Osteoblast (primary cell): ENCODE measurements at places on chromosomes 7 and 10. TPM values are rescaled to one million over a fixed set of nuclear protein-coding genes. Genes with fewer than 3 reads are reported as not detected.

GRCh38 chr10:66843396-66843795, 82.4 kb upstream of the LRRTM3 start:
- no peak for DNase-seq

- no peak for DNase-seq
Measured at GRCh38 chr7:117995850-117996650, 122.8 kb upstream of the CTTNBP2 start.

- DNase-seq: no peak
Measured at GRCh38 chr10:111833251-111833650, 350.3 kb downstream of the GPAM start.

PPIF gene
- total RNA-seq: 37.7 and 39.1 TPM in 2 replicates

DNA sequence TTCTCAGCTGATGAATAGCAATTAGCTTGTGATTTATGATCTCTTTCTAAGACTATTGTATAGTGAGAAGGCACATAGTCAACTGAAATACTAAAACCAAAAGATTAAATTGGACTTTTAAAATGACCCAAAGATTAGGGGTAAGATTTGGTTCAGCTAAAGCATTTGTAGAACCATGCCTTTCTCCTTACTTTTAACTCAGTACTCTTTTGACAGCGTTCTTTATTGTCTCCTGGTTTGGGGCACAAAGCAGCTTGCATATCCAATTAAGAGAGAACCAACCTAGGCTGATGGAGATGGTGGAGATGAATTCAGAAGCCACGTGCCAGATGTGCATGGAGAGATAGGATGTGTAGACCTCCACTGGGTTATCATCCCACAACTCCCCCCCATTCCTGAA, 45.8 kb downstream of the FHIP2A start:
- no peak for DNase-seq

MBL2 gene
- total RNA-seq: under 0.01 TPM in 2 replicates

UNC5B gene
- 90.8 and 135 TPM in 2 replicates for total RNA-seq

GRCh38 chr7:78562191-78562590, 763.6 kb downstream of the PHTF2 start:
- no peak for DNase-seq

GDF2 gene
- total RNA-seq: not detected in 2 replicates

DNA sequence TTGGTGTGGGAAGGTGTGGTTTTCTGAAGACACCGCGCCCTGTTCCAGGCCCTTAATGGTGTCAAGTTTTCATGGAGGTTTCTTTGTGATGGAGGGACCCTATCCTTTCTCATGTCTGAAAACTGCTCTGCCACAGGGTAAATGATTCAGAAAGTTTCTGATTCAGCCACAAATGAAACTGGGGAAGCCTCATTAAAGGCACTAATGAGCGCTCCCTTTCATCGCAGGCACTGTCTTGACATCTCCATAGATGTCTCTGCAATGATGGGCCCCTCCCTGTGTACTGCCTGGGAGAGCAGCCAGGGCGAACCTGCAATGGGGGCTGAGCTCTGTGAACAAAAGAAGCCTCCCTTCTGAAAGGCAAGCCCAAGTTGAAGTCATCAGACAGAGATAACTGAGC, 355.3 kb downstream of the PRPF18 start:
- no peak for DNase-seq

C10orf95 gene
- not detected in 2 replicates for total RNA-seq

DNA sequence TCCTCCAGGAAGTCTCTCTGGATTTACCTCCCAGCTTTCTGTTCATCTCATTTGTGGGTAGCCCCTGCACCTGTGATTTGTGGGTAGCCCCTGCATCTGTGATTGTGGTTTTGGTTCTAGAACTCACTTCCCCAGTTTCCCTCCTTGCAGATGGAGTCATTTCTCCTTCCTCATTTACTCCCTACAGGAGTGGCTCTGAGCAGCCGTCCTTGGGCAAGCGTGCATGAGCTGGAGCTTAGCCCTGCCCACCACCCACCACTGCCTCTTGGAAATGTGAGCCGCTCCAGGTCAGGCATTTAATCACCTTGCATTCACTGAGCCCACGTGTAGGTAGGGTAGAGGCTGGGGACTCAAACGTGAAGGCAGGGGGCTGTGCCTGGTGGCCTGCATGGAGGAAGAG, 8.2 kb downstream of the COL26A1 start:
- peak; percentile 34 for DNase-seq

DNA sequence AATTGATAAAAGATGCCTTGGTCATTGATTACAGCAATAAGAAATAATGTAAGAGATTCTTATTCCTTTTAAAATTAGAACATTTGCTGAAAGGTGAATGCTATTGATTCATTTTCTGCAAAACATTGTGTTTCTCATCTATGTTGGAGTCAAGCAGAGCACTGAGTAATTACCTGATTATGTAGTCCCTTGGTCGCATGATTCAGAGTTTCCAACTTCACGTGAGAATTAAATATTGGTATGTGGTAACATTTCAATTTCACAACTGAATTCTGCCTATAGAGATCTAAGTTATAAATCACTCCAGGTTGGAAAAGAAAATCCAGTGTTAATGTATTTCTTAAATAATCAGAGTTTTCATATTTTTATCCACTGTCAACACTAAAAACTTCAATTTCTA, 701.4 kb downstream of the PHTF2 start:
- no peak for DNase-seq

VWC2 gene
- total RNA-seq: not detected in 2 replicates

GRCh38 chr7:96320442-96320841, 1.5 kb downstream of the SLC25A13 start:
- DNase-seq: no peak

DNA sequence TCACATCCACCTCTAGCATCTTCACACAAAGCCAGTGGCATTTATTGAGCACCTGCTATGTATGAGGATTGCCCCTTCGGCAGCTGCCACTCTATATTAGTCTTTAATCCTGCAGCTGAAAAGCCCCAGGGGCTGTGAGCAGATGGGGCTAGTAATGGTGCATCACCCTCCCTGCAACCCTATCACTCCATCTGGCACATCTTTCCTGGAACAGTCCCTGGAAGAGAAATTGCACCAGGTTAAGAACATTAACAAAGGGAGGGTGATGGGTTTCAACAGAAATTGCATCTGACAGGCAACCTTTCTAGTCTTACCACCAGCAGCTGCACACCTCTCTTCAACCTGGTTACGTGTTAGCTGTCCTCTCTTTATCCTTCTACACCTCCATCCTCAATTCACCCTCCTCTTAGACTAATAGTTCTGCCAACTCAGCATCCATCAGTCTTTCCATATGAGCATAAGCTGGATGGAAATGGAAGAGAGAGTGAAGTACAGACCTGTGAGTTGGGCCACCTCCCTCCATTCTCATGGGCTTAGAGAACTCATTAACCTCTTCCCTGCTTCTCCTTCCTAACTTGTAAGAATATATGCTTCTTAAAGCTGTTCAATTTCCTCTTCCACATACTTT, 168.6 kb upstream of the NEBL start:
- DNase-seq: no peak

- no peak for DNase-seq
Measured at GRCh38 chr10:89158446-89158845, 48.7 kb downstream of the CH25H start.

DNA sequence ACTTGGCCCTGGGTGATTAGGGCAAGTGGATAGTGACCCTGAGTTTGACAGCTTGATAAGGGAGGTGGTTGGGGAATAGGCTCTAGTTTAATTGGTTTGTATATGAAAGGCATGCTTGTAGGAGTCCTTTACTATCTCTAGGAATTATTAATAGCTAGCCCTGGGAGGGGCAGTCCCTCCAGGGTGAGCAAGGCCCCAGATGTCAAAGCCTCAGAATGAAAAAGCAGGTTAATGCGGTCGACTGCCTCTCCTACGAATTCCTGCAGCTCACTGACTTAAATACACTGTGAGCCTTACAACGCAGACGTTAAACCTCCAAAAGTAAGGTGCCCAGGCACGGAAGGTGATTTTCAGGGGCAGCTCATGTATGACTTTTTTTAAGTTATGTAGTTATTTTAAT, 5.2 kb upstream of the BTBD16 start:
- no peak for DNase-seq

DNA sequence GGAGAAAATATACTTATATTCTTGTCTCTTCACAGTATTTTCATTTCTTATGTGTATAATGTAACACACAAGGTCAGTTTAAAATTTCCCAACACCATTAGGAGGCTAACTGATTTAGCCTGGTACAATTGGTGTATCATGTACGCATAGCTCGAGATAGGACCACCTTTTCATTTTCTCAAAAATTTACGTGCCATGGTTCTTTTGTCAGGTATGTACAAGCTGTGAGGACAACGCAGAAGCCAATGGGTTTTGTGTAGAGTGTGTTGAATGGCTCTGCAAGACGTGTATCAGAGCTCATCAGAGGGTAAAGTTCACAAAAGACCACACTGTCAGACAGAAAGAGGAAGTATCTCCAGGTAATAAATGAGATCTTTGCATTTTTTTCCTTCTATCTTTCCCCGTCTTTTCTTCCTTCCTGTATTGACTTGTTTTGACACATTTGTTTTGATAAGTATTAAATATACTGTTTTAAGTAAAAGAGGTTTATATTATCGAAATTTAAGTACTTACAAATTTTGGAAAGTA, 55.0 kb downstream of the TRIM24 start:
- DNase-seq: no peak

GRCh38 chr10:81730891-81731290, 144.1 kb upstream of the NRG3 start:
- no peak for DNase-seq
